ENCODE measurements at places on chromosomes 11 and 22. TPM values are rescaled to one million over a fixed set of nuclear protein-coding genes. Genes with fewer than 3 reads are reported as not detected.

The SLCO2B1 gene
- 0.03 TPM for polyA plus RNA-seq

The GRM5 gene
- polyA plus RNA-seq = 0.22 TPM

The POU2AF2 gene
- not detected for polyA plus RNA-seq

The TMEM86A gene
- 2.4 TPM for polyA plus RNA-seq

The VSTM5 gene
- 0.42 TPM for polyA plus RNA-seq
